ENCODE measurements at places on chromosomes 16 and 17. TPM values are rescaled to one million over a fixed set of nuclear protein-coding genes. Genes with fewer than 3 reads are reported as not detected.

DNA sequence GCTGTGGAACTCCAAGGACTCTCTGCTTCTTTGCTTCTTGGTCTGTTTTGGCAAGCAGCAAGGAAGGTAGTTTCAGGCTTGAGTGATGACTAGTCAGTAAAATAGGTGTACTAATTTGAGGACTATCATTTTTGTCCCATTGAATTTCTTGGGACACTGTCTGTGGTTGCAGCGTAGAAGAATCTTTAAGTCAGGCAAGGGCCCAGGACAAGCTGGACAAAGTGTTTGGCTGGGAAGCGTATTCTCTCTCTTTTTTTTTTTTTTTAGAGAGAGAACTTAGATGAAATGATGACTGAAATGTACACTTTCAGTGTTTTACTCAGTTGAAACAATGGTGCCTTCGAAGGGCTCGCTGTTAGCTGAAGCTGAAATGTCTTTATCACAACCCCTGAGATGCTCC lies 105.0 kb downstream of the BANP start:
- no peak for DNase-seq

GRCh38 chr16:18069683-18070082 lies 266.9 kb downstream of the NPIPA8 start:
- no peak for DNase-seq

DNA sequence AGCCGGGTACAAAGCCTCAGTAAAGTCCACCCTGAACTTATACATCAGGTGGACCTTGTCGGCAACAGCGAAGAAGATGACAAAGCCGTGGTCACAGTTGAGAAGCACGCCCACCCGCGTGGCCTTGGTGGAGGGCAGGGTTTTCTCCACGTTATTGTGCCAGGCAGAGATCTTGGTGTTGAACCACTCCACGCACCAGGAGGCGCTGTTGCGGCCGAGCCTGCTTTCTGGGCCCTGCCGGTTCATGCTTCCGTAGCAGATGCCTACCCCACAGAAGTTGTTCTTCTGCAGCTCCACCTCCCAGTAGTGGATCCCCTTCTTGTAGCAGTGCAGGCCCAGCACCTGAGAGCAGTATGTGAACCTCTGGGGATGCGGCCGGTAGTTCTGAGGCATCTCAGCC lies 22.1 kb downstream of the TRIM25 start:
- no peak for DNase-seq

DNA sequence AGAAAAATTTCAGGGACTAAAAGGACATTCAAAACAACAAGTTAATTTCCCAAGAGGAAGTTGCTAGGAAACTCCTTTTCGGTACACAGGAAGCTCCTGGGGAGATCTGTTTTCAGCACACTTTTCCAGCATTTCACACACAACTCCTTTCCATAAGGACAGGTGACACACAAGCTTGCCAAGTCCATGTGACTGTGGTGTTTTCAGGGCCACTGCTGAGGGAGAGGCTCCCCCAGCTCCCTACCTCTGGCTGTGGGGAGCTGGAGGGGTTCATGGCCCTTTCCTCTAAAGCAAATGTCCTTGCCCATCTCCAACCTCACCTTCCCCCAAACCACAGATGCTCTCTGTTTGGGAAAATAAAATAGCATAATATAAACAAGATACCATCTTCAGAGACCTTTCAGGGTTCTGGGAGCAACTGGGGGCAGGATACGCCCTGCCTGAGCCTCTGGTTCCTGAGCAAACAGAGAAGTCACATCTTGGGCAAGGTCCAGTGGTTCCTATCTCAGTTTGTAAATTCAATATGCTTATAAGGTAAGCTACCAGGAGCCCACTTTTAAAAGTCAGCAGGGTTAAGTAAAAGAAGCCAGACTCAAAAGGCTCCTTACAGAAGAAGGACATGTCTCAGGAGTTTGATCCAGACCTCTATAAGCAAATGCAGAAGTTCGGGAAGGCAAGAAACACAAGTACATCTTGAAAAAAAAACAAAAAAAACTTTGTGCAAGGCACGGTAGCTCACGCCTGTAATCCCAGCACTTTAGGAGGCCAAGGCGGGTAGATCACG lies 3.0 kb downstream of the PDZD9 start:
- no peak for DNase-seq

DNA sequence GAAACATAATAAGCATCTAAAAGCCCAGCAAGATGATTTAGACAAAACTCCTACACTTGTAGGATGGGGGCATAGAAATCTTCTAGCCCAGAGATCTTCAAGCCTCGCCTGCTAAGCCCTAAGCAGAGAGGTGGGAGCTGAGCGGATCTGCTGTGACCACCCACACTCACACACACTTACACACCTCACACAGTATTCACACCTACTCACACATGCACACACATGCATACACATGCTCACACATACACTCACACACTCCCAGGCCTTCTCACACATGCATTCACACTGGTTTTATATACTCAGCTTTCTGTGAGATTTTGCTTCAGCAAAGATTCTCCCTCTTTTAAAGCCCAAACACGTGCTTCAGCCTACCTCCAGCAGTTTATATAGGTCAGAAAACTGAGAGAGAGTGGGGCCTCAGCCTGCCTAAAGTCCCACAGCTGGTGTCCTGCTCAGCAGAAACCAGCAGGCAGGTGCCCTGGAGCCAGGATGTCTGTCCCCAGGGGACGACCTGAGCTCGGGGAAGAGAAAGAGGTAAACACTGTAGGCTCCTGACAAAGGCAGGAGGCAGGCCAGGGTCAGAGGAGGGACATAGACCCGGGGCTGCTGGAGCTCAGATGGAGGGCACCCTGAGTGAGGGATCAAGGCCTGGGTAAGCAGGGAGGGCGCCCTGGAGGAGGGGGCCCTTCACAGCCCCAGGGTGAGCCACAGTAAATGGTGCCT lies 12.0 kb upstream of the KRT19 start:
- DNase-seq, result no peak

DNA sequence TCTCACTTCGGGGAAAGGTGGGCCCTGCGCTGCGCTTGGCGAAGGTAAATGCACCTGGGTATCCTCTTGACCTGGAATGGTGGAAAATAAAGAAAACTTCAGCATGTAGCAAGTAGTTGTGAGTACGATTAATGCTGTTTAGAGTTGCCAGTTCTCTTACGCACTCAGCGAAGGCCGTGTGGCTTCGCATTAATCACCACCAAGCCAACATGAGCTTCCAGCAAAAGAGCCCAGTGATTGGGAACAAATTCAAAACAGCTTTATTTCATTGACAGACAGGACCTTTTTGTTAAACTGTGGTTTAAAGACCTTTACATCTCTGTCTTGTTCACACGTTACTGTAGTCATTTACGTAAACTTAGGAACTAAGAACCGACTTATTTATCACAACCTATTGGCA lies 531.4 kb downstream of the MAF start:
- DNase-seq, result no peak

DNA sequence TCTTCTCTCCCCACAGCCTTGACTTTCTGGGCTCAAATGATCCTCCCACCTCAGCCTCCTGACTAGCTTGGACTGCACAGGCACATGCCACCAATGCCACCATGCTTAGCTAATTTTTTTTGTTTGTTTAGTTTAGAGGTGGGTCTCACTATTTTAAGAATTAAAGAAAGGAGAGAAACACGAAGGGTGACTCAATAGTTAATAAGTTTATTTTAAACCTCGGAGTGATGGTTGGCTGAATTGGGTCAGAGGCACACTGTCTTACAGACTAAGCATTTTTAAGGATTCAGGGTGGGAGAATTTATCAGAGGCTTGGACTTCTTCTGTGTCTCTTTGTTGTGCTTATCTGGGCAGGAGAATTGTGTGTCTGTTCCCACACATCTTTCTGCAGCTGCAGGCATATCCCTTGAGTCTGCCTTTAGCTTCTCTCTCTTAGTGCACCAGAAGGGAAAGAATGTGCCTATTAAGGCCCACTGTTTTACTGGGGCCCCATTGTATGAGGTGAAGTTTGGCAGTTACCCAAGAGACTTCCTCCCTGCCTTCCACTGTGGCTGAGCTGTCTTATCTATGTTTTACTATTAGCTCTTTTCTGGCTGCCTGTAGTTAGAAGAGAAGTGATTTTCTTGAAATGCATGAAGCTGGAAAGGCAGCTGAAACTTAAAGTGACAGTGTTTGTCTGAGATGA lies 2172.0 kb downstream of the TP53TG3F start:
- no peak for DNase-seq

DNA sequence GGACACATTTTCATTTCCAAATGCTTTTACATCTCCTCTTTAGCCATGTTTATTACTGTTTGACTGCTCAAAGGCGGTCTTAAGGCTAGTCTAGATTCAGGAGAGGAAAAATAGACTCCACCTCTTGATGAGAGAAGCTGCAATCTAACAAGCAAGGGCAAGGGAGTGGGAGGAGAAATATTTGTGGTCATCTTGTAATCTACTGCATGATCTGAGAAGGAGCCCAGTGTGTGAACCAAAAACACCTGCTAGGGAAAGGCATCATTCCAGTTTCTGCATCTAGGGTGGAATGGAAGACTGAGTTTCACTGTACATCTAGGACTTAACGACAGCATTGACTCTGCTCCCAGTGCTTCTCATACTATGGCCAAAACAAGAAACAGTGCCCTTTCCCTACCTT lies 232.2 kb upstream of the HS3ST3A1 start:
- DNase-seq, result no peak

Gene GNG13
- not detected for polyA plus RNA-seq

DNA sequence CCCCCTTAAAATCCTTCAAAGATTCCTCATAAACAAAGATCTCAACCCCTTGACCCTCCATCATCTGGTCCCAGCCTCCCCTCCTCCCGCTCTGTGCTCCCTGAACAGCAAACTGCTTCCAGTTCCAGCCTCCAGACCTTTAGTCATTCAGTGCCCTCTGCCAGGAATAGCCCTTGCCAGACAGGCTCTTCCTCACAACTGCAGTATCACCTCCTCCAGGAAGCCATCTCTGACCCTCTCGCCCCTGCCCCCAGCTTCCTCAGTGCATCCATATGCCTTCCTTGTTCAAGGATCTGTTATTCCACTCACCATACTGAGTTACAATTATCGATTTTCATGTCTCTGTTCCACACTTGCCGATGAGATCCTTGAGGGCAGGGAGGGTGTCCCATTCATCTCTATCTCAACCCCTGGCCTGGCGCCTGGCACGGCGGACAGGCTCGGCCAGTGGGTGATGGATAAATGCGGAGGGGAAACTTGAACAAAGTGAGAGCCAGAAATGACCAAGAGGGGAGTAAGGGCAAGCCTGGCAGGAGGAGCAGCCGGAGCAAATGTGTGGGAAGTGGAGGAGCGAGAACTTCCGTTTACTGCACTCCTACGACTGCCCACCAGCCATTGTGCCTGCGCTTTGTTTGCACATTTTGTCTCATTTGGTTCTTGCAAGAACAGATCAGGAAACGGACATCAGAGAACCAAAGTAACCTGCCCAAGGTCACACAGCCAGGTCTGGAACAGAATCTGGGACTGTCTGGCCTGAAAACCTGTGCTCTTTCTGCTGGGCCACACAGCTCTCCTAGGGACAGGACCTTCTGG lies 2.0 kb upstream of the NXPH3 start:
- no peak for DNase-seq

- DNase-seq, result no peak
Observed at GRCh38 chr17:68762911-68763310, 161.7 kb upstream of the FAM20A start.

DNA sequence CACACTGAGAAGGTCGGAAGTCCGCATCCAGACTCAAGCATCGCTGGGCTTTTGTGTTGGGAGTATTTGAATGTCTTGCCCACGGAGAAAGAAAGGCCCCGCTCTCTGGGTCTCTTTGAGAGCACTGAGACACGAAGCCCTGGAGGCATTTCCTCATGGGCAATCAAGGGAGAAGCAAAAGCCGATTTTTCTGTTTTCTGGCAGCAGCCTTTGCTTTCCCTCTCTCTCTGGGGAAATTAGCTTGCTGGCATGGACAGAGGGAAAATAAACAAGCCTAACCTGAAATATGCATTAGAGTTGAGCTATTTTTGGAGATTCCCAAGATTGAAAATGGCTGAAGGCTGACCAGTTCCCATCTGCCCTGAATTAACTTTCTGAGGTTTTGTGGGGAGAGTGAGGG lies 238.7 kb downstream of the HAPSTR1 start:
- no peak for DNase-seq

- peak; percentile 25 for DNase-seq
Observed at GRCh38 chr17:37527249-37527851, 37.7 kb downstream of the DUSP14 start.

- DNase-seq, result peak; percentile 72
Observed at GRCh38 chr17:3888343-3889171, 4.3 kb downstream of the CAMKK1 start.

Gene PDILT
- polyA plus RNA-seq, result not detected

Gene SOST
- not detected for polyA plus RNA-seq

- DNase-seq, result no peak
Observed at GRCh38 chr17:43329183-43329582, 69.6 kb upstream of the ARL4D start.

Gene RNF40
- polyA plus RNA-seq, result 57.6 TPM

- no peak for DNase-seq
Observed at GRCh38 chr16:12646098-12646489, 157.6 kb downstream of the CPPED1 start.

DNA sequence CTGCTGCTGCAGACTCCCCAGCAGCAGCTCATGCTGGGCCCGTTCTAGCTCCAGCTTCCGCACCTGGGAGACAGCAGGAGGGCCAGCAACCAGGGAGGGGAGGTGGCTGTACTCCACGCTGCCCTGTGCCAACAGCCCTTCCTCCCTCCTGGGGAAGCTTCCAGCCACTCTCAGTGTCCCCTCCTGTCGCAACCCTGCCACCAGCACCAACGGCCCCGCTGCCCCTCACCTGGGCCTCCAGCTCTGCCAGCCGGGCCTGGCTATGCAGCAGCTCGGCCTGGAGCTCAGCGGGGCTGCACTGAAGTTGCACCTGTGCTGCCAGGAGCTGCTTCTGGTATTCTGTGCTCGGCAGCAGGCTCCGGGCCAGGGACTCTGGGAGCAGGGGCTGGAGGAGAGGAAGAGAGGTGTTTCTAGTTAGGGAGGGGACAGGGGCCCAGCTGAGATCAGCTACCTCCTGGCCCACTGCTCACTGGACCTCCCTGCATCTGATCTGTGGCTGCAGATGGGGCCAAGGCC lies 15.4 kb upstream of the MRPL38 start:
- no peak for DNase-seq

DNA sequence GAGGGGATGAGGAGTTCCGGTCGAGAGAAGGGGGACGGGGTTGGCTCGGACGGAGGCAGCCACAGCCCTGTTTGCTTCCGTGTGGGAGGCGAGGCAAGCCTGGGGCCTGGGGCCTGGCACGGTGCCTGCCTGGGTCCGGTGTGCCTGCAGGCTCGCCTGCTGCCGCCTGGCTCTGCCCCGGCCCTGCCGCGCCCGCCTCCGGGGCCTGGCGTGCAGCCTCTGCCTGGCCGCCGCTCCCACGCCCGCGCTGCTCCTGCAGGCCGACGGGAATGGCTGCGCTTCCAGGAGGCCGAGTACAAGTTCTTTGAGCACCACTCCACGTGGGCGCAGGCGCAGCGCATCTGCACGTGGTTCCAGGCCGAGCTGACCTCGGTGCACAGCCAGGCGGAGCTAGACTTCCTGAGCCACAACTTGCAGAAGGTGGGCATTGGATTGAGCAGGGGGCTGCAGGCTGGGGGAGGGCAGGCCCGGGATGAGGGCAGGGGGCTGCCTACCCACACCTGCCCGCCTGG lies 53.1 kb downstream of the MRC2 start:
- DNase-seq, result no peak

All from urinary bladder (tissue), 4 donors.